ENCODE measurements at places on chromosomes 16 and 17. TPM values are rescaled to one million over a fixed set of nuclear protein-coding genes. Genes with fewer than 3 reads are reported as not detected.

DNA sequence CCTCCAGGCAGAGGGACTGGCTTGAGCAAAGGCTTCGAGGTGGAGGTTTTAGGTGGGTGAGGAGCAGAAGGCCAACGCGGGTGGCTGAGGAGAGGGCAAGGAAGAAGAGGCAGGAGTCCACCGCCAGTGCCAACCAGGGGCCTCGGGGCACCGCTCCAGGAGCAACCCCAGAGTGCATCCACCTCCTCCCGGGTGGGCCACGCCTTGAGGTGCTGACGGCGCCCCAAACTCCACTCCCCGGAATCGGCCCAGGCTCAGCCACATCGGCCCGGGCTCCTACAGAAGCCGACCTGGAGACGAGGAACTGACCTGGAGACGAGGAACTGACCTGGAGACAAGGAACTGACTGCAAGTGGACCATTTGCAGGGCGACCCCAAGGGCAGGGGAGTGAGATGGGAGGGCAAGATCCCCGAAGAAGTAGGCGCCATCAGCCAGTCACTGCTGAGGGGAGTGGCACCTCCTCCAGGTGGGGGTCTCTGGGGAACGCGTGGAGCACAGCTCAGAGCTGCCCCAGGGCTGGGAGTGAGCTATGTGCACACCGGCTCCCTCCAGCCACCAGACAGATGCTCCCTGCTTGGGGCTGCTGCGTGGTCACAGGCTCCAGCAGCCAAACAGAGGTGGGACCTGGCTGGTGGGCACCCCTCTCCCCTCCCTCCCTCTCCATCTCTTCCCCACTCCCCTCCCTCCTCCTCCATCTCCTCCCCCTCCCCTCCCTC, 29.2 kb upstream of the CBFA2T3 start:
- H3K4me3 ChIP-seq = no peak overlapping the region
- no peak for DNase-seq
- no peaks in the 10 kb centered on the region for H3K36me3 ChIP-seq
- no peak overlapping the region for H3K27ac ChIP-seq
- H3K4me1 ChIP-seq = peaks cover 12% of the 10 kb centered on the region
- peaks cover 24% of the 10 kb centered on the region for H3K27me3 ChIP-seq

KRTAP4-6 gene
- total RNA-seq = not detected

DNA sequence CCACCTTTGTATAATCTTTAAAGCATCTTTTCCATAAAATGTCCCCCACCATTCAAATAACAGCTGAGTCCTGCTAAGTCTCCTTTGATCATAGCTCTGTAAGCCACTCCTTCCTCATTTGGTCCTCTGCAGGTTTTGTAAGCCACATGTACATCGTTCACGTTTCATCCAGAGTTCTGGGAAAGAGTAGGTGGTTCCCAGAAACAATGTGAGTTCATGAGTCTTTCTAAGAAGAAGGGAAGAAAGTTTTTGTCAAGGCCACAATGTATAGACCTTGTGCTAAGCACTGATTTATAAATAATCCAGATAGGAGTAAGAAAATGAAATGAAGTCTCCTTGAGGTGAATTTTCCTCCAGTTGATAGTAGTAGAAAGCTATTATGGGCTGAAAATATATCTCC, 8.7 kb upstream of the ANKS4B start:
- DNase-seq = no peak
- H3K36me3 ChIP-seq = no peaks in the 10 kb centered on the region
- no peak overlapping the region for H3K27ac ChIP-seq
- no peak overlapping the region for H3K4me3 ChIP-seq
- no peaks in the 10 kb centered on the region for H3K4me1 ChIP-seq

DNA sequence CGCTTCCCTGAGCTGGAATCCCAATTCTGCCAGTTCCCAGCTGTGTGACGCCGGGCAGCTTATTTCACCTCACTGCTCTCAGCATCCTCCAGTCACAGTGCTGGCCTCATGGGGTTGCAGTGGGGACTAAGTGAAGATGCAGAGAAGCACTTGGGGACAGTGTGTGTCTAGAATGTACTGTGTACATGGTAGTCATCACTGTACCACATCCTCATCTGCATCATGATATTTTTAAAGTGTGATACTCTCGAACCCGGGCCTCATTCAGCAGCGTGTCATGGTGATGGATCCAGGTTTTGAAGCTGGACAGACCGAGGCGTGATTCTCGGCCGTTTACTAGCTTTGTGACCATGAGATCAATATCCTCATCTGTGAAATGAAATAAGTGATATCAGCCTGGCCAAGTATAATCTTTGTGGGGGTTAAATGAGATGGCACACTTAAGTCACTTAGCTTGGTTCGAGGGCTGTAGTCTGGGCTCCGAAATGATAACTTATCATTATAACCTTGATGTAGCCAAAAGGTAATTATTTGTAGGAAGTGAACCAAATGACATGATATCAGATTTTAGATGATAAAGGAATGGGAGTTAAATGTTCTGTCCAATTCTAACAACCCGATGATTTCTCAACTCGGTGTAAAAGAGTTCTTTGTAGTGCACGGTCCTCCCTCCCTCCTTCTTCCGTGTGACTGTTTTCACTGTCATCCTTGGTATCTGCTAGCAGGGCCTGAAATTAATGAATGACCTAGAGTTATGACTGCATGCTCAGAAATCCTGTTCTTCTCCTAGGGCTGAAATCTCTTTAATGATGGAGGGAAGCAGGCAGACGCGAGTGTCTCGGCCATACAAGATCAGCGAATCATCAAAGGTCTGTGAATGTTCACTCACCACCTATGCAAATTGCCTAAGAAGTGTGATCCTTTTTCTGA, 2.0 kb downstream of the KLHL36 start:
- H3K4me1 ChIP-seq = peaks cover 6% of the 10 kb centered on the region
- H3K4me3 ChIP-seq = no peak overlapping the region
- no peak overlapping the region for H3K27ac ChIP-seq
- DNase-seq = no peak

GRCh38 chr16:65781363-65781762, 585.1 kb upstream of the CDH5 start:
- no peak overlapping the region for H3K27ac ChIP-seq
- no peaks in the 10 kb centered on the region for H3K4me1 ChIP-seq
- DNase-seq = no peak
- no peaks in the 10 kb centered on the region for H3K27me3 ChIP-seq

- no peak overlapping the region for H3K4me3 ChIP-seq
- DNase-seq = peak; percentile 22
- H3K27ac ChIP-seq = no peak overlapping the region
- H3K27me3 ChIP-seq = no peaks in the 10 kb centered on the region
- H3K4me1 ChIP-seq = no peaks in the 10 kb centered on the region
- no peaks in the 10 kb centered on the region for H3K36me3 ChIP-seq
Measured at GRCh38 chr17:70295329-70295728, 126.0 kb downstream of the KCNJ2 start.

ENPP7 gene
- total RNA-seq = not detected

- H3K27ac ChIP-seq = no peak overlapping the region
- no peaks in the 10 kb centered on the region for H3K36me3 ChIP-seq
- no peak overlapping the region for H3K4me3 ChIP-seq
- peaks cover 28% of the 10 kb centered on the region for H3K4me1 ChIP-seq
- DNase-seq = no peak
Measured at GRCh38 chr17:50627782-50628601, 6.7 kb upstream of the ABCC3 start.

GRCh38 chr17:81428948-81429774, 33.9 kb downstream of the BAHCC1 start:
- H3K4me3 ChIP-seq = peak overlapping the region; percentile 21
- peak overlapping the region; percentile 65 for H3K27ac ChIP-seq
- peaks cover 39% of the 10 kb centered on the region for H3K4me1 ChIP-seq
- H3K36me3 ChIP-seq = no peaks in the 10 kb centered on the region
- no peaks in the 10 kb centered on the region for H3K27me3 ChIP-seq

DNA sequence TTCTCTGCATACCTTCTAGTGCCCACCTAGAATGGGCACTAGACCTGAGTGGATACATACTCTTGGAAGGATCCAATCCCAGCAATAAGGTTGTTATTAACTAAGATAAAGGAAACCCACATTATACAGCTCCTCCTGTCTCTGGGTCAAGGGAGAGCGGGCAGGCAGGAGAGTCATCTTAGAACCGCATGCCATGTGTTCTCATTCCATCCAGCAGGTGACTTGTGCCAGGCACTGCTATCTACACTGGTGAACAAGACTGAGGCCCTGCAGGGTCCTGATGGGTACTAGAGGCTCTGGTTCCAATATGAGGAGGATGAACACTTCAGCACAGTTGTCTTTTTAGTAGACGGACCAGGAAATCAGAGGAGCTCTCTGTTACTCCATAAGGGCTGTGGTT, 5.9 kb upstream of the CD300H start:
- DNase-seq = no peak
- no peaks in the 10 kb centered on the region for H3K4me1 ChIP-seq
- H3K4me3 ChIP-seq = no peak overlapping the region
- no peaks in the 10 kb centered on the region for H3K36me3 ChIP-seq
- no peak overlapping the region for H3K27ac ChIP-seq
- H3K27me3 ChIP-seq = peaks cover 23% of the 10 kb centered on the region

VASN gene
- total RNA-seq = 5.4 TPM

- no peaks in the 10 kb centered on the region for H3K36me3 ChIP-seq
- DNase-seq = no peak
- no peak overlapping the region for H3K27ac ChIP-seq
- no peaks in the 10 kb centered on the region for H3K27me3 ChIP-seq
Measured at GRCh38 chr17:43042025-43042628, 17.1 kb downstream of the RND2 start.

ZSCAN10 gene
- total RNA-seq = not detected

- DNase-seq = peak; percentile 45
- H3K4me3 ChIP-seq = peak overlapping the region; percentile 45
- H3K27me3 ChIP-seq = no peaks in the 10 kb centered on the region
- H3K4me1 ChIP-seq = no peaks in the 10 kb centered on the region
- H3K27ac ChIP-seq = no peak overlapping the region
Measured at GRCh38 chr16:58501242-58502131, 1.5 kb downstream of the NDRG4 start.

DNA sequence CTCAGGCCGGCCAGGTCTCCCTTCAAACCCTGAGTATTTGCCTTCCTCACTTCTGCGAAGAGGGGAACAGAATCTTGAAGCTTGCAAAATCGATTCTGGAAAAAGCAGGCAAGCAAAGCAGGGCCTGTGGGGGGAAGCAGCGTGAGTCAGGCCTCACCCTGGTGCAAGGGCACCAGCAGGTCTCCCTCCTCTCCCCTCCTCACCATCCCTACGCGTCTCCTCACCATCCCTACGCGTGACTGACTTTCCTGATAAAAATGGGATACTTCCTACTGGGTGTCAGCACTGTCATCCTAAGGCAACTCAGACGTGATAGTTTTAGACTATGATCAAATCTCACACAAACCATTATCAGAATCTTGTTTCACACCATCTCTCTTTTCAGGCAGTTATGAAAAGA, 12.1 kb downstream of the CMTM3 start:
- no peaks in the 10 kb centered on the region for H3K27me3 ChIP-seq
- H3K36me3 ChIP-seq = peaks cover 21% of the 10 kb centered on the region

GRCh38 chr17:63549289-63549945, 860 bp upstream of the DCAF7 start:
- peaks cover 4% of the 10 kb centered on the region for H3K4me1 ChIP-seq
- H3K27ac ChIP-seq = peak overlapping the region; percentile 91
- DNase-seq = no peak
